ENCODE measurements at places on chromosomes 5 and 9. TPM values are rescaled to one million over a fixed set of nuclear protein-coding genes. Genes with fewer than 3 reads are reported as not detected.

Gene ARL10
- total RNA-seq = 11.4 TPM

Gene FIBCD1
- 8.8 TPM for total RNA-seq

Gene SPATA31D4
- not detected for total RNA-seq

Gene NDST1
- total RNA-seq = 61.5 TPM

Gene PCDHB14
- 2.6 TPM for total RNA-seq

Gene ELL2
- 23.9 TPM for total RNA-seq

Gene LCN15
- 0.52 TPM for total RNA-seq

Gene SLC23A1
- not detected for total RNA-seq

Gene RANBP3L
- total RNA-seq = not detected

Gene TSLP
- 0.73 TPM for total RNA-seq

DNA sequence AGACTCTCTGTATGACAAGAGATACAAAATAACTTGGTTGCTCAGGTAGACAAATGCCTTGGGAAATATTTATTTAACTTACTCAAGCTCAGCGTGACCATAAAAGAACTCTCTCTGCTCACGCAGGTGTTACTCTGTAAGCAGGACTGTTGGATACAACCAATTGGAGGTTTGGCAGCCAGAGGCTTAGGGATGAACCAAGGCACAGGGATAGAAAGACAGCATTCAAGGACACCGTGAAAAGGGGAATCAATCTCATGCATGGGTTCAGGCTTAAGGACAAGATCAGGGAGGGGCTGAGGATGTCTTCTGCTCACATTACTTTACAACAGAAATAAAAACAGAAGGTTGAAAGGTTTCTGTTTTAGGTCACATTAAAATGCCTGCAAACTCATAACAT lies 389.0 kb upstream of the BRINP1 start:
- DNase-seq = no peak

DNA sequence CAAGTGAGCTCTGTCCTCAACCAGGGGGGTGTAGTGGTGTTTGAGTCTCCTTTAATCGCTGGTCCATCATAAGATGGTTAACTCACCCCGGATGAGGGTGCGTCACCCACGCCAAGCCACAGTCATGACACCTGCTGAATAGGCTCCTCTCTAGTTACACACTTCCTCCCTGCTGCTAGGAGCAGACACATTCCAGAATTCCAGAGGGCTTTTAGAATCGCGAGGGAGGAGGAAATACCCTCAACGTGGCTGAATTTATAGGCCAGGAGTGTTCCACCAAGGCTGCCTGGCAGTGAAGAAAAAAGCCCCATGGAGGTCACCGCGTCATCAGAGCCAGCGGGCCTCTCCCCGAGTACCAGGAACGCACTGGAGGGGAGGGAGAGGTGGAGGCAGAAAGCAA lies 5.1 kb downstream of the GLRX start:
- DNase-seq = no peak

- peak; percentile 91 for DNase-seq
Observed at GRCh38 chr9:129334105-129334935, 156.3 kb upstream of the IER5L start.

DNA sequence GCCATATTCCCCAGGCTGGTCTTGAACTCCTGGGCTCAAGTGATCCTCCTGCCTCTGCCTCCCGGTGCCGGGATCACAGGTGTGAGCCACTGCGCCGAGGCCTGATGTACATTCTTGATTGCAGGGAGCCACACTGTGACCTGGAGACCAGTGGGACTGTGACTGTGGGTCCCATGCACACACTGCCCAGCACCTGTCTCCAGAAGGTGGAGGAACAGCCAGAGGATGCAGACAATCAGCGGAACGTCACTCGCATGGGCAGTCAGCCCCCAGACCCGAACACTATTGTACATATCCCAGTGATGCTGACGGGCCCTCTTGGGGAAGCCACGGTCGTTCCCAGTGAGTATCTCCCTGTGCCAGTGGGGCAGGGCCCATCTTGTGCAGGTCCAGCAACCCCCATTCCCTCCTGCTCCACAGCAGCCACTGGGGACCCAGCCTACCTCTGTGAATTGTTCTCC lies 147.3 kb downstream of the CACNA1B start:
- DNase-seq = no peak

- no peak for DNase-seq
Observed at GRCh38 chr9:107169796-107170195, 113.3 kb upstream of the RAD23B start.

DNA sequence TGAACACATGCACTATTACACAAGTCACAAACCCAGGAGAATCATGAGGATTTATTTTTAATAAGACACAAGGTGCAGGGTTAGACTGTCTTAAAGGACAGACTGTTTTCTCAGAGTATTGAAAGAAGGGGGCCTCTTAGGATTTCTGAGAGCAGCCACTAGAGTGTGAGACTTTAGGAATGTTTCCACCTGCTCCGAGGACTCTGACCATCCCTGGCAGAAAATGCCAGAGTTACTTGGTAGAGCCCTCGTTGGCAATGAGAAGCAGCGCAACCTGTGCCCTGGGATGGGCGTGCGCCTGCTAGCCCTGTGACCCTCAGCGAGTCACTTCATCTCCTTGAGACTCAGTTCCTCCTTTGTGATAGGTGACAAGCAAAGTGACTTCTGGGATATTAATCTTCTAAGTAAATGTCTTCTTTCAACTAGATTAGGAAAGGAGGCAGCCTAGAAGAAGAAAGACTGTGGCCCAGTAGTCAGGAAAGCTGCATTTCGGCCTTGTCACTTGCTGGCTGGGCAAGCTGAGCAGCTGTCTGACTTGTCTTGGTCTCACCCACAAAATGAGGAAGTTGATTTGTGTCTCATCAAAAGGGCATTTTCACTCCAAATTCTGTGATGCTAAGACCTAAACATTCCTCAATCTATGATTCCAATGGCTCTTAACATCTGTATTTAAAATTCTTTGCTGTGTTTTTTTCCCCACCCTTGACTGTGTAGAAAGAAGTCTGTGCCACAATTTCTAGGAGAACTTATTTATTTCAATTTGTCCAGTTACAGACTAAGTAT lies 60.5 kb downstream of the PTCD2 start:
- no peak for DNase-seq

DNA sequence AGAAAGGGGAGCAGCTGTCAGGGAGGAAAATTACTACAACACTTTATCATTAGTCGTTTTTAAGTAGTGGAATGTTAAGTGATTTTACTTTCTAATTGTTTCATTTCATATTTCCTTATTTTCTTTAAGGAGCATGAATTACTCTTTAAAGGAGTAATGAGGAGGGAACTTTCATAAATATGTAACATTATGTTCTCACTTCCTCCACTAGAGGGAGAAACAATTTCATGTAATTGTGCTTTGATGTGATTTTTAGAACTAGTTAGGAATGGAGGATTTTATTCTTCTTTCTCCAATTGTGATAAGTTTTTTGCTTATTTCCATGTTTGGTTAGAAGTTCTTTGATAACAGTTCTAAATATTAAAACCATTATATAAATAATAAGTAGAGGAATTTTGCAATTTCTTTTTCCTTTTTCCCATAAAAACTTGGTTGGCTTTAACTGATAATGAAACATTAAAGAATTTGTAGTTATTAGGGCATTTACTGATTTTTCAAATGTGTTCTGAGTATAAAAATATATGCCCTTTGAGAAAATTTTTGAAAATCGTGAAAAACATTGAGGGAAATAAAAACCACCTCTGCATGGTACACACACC lies 25.6 kb downstream of the CEP78 start:
- no peak for DNase-seq

GRCh38 chr9:133528001-133528875 lies 3.5 kb upstream of the MYMK start:
- DNase-seq = peak; percentile 44

- DNase-seq = no peak
Observed at GRCh38 chr9:129124506-129125069, 13.4 kb downstream of the PTPA start.

DNA sequence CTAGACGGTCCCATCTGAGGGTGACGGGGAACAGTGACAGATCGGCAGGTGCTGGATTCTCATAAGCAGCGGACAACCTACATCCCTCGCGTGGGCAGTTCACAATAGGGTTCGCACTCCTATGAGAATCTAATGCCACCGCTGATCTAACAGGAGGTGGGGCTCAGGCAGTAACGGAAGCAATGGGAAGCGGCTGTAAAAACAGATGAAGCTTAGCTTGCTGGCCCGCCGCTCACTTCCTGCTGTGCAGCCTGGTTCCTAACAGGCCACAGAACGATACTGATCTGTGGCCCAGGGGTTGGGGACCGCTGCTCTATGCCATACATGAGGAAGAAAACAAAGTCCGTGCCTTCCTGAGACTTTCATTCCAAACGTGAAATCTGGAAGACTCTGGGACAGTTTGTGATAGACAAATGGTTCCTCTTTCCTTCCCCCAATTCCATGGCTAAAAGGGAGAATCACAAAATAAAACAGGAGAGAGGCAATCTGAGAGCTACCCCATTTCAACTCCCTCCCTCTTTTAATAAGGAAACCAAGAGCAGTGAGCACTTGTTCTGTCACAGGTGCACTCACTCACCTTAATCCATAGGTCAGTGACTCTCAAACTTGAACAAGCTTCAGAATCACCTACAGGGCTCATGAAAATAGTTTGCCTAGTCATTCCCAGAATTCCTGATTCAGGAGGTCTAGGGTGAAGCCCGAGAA lies 12.1 kb downstream of the PDCL start:
- no peak for DNase-seq

DNA sequence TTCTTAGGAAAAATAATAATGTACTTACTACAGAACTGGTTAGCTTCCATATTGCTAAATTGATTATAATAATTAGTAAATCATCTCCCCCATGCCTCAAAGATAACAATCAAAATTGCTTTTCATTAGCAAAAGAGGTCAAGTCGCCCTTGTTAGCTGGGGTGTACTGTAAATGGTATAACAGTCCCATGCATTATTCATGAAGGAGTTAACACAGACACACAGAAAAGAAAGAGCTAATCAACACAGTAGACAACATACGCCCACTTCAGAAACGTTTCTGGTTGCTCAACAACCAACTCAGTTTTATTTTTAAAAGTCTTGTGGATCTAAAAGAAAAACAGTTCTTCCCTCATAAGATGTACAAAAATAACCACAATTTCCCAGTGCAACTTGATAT lies 100.2 kb downstream of the MPDZ start:
- no peak for DNase-seq

GRCh38 chr5:43967165-43967564 lies 364.2 kb downstream of the NNT start:
- DNase-seq = no peak

DNA sequence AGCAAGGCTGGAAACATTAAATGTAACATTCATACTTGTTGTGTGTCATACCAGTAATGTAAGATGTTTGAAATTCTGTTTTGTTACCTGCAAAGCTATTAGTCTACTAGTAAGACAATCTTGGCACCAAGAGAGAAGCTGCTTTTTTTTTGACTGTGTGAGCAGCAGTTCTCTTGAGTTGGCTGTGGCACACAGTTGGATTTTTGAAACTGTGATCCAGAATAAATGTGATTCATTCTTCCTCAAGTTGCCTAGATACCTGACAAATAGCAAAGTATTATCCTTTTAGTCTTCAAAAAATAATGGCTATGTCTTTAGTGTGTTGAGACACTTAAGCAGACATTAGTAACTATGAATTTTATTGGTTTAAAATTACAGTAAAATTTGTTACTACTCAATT lies 57.2 kb upstream of the HAPLN1 start:
- no peak for DNase-seq

DNA sequence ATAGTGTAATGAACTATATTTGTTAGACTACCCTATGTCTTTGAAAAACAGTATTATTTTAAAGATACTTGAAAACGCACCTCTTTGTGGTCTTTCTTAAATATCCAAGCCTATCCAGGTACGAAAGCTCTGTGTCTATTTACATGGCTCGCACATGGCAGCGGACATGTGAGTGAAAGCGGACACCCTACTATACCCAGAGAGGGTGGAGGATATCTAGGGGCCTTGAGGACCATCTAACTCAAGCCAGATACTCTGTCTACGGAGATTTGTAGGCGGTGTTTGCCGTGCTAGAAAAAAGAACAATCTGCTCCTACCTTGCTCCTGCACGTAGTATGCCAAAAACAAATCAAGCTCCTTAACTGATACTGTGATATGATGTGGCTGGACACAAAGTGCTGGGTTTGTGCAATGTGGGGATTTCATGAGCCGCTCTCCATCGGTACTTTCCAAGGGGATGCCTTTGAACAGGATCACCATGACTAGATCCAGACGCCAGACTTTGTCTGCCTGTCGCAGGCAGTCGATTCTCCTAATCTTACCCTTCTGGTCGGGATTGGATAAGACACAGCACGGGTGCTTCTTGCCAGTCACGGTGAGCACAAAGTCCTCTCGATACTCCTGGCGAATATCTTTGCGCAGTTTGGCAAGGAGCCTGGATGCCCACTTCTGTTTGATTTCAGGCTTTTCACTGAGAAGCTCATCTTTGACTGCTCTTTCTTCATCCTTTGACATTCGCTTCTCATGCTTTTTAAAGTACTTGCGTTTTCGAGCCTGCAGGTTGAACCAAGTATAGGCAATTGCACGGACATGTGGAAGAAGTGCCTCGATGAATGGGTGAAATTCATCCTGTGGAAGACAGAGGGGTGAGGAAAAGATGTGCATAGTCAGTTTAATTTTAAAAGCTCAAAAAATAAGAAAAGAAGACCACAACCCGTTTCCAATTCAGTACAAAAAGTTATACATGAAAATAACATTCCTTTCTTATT lies 7.0 kb downstream of the NFIB start:
- no peak for DNase-seq

- no peak for DNase-seq
Observed at GRCh38 chr5:42611437-42611836, 145.2 kb upstream of the CCDC152 start.

GRCh38 chr5:154683101-154683880 lies 71.9 kb upstream of the LARP1 start:
- DNase-seq = no peak

DNA sequence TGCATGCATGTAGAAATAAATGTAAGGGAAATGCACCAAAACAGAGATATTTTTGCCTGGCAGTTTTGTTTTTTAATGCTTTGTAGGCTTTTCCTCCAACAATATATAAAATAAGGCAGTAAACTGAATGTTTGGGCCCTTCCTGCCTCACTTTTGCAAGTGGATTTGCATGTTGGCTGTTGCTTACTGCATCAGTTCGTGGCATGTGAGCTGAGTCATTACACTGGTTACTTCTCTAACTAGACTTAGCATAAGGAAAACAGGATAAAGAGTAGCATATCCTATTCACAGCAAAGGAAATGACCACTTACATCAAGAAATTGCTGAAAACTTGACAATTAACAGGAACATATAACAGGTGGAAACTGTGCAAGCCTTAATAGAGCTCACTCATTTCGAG lies 113.4 kb downstream of the TLE1 start:
- no peak for DNase-seq

- no peak for DNase-seq
Observed at GRCh38 chr9:4495537-4495936, 5.3 kb downstream of the SLC1A1 start.

DNA sequence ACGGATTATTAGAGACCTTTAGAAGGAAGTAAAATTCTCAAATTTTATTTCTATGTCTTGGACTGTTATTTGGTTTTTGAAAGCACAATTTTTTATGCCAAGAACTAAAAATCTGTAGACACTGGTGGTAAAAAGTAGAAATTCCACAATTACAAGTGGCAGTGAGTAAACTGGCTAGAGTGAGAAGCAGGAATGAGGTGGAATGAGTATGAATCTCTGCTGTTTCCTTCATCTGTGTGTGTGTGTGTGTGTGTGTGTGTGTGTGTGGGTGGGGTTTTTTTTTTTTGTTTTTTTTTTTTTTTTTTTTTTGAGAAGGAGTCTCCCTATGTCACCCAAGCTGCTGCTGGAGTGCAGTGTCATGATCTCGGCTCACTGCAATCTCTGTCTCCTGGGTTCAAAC lies 94.2 kb downstream of the TLE4 start:
- no peak for DNase-seq

- DNase-seq = no peak
Observed at GRCh38 chr5:86354664-86355063, 263.1 kb upstream of the COX7C start.

Measured in WTC11 (cell line).